ENCODE measurements at places on chromosomes 6 and 20.
A peak's percentile ranks its signal among the peaks of the same experiment; 100 is the strongest.

GRCh38 chr6:159427335-159427734 is 258.1 kb downstream of the FNDC1 start:
- no peak for DNase-seq

DNA sequence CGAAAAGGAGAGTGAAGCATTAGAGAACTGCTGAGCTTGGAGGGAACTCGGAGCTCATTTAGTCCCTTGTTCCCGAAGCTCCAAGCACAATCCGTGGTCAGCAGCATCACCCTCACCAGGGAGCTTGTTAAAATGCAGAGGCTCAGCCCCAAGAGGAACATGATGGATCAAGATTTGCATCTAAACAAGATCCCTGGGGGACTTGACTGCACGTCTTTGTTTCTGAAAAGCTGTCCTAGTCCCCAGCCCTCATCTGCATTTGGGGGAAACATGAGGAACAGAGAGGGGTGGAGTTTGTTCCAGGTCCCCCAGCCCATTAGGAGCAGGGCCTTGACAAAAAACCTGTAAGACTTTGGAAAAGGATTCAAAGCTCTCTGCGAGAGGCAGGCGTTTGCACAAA is 4.1 kb upstream of the LBP start:
- DNase-seq, result no peak

DNA sequence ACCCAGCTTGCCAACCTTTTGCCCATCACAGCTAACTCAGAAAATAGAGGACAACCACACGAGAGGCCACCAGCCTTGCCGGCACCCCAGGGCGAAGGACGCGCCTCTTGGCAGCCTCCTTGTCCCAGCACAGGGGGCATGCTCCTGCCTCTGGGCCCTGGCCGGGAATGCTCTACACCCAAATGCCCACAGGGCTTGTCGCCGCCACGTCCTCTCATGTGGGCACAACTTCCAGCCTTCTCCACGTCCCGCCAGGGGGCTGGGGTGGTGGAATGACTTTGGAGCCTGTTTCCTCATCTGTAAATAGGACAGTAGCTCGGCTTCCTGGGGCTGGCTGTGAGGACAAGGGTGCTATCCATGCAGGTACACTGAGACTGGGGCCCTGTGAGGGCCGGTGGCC is 152.4 kb upstream of the MLN start:
- DNase-seq, result no peak

DNA sequence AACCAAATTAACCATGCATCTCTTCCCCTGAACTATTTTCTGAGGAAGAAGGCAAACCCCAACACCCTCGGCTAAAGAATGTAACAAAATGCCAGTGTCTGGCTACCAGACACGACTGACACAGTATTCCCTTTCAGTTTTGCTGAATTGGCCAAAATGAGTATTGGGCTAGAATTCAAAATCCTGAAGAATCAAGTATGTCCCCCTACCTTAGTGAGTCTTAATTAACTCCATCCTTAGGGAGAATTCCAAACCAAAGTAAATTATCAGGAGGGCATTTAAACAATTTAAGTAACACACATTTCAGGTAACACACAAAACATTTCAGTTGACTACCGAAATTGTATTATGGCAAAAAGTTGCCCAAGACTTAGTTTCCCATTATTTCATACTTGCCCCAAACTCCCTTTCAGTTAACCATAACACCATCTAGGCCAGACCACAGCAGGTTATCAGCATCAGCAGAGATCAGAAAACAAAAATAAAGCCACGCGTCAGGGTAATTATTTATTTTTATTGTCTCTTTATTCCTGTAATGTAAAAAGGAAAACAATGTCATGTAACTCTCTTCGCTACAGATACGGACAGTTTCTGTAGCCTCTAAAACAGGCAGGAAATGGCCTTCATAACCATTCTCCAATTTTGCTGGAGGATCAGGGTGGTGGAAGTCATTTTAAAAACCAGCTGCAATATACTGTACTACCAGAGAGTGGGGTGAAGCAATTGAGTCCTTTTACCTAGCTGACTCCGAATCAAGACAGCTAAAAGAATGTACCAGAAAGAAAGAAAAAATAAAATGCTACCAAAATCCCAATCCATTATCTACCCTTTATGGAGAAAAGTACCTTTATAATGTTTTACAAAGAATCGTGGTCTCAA is 1.9 kb downstream of the SNX5 start:
- no peak for DNase-seq

DNA sequence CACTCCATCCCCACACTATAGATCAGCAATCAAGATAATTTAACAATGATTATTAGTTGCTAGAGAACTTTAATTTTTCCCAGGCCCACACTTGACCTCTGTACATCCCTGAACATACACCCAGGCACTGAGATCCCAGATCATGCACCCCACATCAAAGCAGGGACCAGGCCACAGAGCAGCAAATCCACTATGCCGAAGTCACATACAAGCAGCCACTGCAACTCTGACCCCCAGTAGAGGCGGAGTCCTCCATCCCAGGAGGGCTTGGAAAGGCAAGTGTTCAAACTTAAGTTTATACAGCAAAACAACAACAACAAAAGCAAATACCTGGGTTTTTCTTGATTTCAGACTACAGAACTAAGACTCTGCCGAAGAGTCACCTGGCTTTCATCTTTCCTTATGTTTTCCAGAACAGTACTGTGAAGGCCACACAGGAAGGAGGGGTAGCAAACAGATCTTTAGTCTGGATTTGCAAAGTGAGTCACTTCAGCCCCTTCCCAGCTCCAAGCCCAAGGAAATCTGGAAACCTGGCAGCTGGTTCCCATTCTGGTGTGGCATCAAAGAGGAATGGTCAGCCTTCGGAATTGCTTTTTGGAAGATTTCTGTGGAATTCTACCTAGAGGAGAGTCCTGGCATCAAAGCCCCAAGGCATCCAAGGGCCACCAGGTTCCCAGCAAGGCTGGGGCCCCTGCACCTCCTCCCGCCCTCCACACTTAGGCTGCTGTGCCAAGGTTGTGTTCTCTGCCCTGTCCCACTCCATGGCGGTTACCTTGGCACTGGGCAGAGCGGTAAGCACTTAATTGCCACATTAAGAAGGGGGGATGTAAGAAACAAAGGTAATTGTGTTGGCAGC is 7.3 kb downstream of the JAG1 start:
- no peak for DNase-seq

DNA sequence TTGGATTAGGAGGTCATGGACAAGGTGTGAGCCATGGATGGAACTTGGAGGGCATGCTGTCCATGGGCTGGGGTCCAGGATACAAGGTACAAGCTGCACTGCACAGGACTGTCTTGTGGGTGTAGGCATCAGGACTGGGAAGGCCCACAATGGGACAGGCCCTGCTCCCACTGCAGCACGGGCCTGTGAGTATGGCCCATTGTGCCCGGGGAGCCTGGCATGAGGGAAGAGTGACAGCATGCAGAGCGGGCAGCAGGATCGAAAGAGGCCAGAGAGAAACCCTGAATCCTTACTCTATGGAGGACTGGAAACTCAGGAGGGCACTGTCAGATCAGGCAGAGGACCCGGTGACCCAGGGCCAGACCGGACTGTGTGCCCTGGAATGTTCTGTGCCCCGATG is 211.3 kb downstream of the PREX1 start:
- no peak for DNase-seq

DNA sequence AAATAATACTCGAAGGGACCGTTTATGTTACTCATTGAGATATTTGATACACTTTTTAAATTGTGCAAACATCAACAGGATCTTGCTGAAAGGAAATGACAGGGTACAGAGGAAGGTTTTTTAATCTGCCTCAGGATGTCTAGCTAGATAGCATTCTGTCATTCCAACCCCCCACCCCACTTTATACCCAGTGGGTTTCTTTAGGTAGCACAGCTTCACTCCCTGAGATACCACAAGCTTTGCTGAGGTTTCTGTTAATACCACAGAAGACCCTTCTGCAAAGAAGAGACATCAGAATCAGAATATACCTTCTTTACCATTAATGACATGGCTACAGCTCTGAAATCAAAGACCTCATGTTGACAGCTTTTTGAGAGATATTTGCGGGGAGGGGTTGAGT is 1.3 kb downstream of the PHACTR2 start:
- no peak for DNase-seq

DNA sequence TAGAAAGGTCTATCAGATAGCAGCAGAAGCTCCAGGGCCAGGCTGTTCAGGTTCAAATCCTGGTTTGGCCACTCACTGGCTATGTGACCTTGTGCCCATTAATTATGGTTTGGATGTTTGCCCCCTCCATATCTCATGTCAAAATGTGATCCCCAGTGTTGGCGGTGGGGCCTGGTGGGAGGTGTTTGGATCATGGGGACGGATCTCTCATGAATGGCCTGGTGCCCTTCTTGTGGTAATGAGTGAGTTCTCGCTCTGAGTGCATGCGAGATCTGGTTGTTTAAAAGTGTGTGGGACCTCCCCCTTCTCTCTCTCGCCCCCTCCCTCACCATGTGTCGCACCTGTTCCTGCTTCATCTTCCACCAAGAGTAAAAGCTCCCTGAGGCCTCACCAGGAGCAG is 240.9 kb downstream of the LRFN2 start:
- DNase-seq, result no peak

- DNase-seq, result peak; percentile 44
Observed at GRCh38 chr6:147285087-147285855, 81.1 kb downstream of the STXBP5 start.

- no peak for DNase-seq
Observed at GRCh38 chr20:63061051-63061770, 54.4 kb upstream of the BHLHE23 start.

DNA sequence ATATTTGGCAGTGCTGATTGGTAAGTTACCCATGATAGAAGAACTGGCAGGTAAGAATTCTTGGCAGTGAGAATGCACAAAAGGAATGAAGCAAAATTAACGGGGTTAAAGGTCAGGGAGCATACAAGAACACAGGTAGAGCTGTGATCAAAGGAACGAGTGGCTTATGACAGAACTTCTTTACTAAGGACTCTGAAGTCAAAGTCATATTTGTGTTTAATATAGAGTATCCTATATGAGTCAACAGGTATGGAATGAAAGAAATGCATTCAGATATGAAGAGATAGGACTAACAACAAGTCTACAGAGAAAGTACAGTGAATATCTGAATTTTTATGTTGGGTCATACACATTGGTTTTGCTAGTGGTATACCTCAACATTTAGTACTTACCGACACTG is 209.0 kb upstream of the CITED2 start:
- DNase-seq, result no peak

- DNase-seq, result no peak
Observed at GRCh38 chr6:76166874-76167273, 94.4 kb upstream of the IMPG1 start.

GRCh38 chr20:55513954-55514353 is 491.4 kb downstream of the CBLN4 start:
- no peak for DNase-seq

DNA sequence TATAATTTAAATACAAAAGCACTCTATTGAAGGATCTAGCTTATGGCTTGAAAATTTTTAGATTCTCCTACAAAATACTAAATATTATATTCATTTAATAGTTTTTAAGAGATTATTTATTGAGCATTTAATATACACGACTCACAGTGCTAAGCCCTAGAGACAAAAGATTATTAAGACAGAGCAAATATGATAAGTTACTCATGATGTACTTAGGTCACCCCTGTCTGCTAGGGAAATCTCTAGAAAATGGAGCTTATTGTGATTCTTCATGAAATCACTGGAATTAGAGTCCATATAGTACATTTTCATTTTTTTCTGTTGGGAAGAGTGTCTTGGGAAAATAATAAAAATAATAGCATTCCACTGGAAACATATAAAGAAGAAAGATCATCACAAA is 37.8 kb downstream of the BEND6 start:
- DNase-seq, result no peak

GRCh38 chr20:45818239-45818638 is 5.8 kb downstream of the UBE2C start:
- DNase-seq, result no peak

DNA sequence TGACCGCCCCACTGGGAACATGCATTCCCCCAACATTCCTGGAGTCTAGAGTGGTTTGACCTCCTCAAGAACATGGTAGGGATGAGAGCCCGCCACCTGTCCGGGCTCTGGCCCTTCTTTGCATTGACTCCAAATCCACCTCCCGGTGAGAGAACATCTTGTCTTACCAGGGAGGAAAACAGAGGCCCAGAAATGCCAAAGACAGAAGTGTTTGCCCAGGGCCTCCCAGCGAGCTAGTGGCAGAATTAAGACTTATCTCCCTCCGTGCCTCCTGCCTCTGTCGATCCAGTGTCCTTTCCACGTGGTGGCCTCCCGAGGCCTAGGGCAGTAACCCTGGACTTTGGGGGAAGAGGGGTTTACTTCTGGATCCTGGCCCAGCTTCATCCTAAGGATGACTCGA is 134.8 kb downstream of the JPH2 start:
- no peak for DNase-seq

DNA sequence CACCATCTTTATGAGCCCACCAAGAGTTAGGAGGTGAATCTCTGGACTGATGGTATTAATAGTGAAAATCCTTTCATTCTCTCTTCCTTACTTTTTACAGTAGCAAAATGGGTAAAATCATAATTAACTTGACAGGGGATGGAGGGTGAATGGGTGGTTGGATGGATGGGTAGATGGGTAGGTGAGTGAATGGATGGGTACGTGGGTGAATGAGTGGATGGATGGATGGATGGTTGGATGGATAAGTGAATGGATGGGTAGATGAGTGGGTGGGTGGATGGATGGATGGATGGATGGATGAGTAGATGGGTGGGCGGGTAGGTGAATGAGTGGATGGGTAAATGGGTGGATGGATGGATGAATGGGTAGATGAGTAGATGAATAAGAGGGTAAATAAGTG is 63.2 kb downstream of the BMP7 start:
- no peak for DNase-seq

DNA sequence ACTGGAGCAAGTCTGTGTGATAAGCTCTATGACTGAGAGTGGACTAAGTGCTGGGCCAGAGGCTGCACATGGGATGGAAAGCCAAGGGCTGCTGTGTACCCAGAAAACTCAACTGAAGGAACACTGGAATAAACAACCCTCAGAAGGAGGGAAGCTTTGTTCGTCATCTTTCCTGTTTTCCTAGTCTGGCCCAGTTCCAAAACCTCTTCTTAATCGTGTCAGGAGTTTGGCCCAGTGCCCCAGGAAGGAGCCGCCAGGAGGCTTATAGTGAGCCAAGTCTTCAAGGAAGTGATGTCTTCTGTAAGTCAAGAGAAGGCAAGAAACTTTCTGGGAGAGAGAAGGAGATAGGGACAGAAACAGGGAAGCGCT is 23.3 kb upstream of the TOP1 start:
- DNase-seq, result no peak

DNA sequence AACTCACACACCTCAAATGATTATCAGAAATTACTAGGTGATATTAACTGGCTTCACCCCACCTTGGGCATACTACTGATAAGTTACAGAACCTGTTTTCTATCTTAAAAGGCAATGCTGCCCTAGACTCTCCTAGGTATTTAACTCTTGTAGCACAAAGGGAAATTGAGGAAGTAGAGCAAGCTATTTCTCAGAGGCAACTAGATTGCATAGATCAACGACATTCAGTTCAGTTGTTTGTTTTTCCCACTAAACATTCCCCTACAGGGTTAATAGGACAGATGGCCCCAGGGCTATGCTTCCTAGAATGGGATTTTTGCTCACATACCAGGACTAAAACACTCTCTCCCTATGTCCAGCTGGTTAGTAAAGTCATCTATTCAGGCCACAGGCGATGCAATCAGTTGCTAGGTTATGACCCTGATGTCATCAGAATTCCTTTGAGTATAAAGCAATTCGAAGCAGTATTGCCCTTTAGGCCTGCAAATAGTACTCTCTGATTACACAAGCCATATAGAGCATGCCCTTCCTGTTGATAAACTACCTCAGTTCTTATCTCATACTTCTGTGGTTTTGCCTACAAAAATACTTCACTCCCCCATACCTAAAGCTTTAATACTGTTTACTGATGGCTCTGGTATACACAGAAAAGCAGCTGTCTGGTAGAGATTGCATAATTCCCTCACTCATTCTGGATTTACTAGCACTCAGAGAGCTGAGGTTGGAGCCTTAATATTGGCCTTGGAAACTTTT is 67.4 kb upstream of the ASCC3 start:
- DNase-seq, result no peak

All from GM13976 (cell line).